ENCODE measurements at places on chromosomes 16 and 17.

DNA sequence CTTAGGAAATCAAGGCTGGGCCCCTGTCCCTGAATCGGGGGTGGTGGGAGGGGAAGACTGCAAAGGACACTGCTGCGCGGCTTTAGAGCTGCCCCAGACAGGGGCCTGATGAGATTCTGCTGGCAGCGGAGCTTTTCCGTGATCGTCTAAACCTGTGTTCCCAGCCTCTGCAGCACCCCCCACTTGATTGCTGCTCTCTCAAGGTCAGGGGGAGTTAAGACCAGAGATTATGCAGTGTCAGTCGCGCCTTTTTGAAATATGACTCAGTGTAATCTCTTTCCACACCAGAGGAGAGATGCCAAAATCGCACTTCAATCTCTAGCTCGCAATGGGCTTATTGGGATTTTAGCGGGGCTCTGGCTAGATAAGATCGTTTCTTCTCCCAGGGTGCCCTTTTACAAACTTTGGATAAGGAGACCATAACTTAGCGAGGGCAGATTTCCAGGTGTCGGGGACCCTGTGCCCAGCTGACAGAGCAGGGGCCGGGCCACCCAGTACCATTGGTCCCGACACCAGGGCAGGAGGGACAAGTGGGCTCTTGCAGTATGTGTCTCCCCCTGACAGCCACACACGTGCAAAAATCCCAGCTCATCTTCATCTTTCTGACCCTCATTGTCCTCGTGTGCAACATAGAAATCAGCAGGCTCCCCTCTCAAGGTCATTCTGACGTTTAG, 87.0 kb downstream of the IRX3 start:
- peak; percentile 39 for DNase-seq

DNA sequence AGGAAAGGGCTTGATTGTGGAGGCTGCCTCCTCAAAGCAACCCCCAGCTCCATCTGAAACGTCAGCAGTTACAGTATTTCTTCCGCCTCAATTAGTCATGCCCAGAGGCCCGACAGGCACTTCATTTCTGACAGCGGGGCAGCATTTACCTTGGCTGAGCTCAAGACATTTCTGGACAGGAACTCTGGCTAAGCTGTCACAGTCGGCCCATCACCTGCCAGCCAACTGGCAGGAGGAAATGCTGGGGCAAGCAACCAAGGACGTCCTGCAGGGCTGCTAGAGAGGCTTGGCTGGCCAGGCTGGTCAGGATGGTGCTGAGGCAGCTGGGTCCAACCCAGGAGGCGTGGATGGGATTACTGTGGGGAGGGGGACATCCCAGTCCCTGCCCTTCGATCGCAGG, 27.8 kb downstream of the PLXDC1 start:
- DNase-seq = no peak

DNA sequence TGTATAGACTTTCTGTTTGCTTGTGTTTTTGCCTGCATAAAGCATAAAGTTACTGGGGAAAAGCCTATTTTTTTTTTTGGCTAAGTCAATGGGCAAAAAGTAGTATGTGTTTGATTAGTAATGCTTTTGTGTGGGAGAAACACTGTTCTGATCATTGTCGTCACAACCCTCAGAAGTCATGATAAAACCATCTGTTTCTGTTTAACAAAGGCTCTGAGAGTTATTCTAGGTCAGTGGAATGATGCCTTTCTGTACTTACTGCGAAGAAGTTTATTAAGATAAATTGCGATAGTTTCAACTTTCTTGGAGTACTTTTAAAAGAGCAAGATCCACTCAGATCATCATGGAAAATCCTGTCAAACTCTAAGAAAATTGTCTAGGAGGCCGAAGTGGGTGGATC, 80.9 kb downstream of the PRKCA start:
- DNase-seq = no peak

GRCh38 chr16:51248217-51248616, 97.1 kb upstream of the SALL1 start:
- no peak for DNase-seq

- no peak for DNase-seq
These were observed 1.7 kb upstream of the PGAP6 start for GRCh38 chr16:383326-384051.

DNA sequence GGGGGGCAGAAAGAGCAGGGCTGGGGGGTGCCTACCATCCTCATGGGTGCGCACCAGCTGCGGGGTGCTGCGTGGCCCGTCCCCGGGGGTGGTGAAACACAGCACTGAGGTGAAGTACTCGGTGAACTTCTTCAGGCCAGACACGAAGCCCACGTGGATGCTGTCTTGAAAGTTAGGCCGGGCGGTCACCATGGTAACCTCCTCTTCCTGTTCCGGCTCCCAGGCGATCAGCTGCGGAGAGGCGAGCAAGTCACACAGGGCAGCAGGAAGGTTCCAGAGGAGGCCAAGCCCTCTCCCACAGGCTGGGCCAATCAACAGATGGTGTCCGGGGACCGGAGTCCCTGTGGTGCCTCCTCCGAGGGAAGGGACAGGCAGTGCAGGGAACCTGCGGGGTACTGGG, 90.1 kb upstream of the CDC42EP4 start:
- peak; percentile 31 for DNase-seq

- no peak for DNase-seq
These were observed 118.2 kb upstream of the SMURF2 start for GRCh38 chr17:64780096-64781013.

DNA sequence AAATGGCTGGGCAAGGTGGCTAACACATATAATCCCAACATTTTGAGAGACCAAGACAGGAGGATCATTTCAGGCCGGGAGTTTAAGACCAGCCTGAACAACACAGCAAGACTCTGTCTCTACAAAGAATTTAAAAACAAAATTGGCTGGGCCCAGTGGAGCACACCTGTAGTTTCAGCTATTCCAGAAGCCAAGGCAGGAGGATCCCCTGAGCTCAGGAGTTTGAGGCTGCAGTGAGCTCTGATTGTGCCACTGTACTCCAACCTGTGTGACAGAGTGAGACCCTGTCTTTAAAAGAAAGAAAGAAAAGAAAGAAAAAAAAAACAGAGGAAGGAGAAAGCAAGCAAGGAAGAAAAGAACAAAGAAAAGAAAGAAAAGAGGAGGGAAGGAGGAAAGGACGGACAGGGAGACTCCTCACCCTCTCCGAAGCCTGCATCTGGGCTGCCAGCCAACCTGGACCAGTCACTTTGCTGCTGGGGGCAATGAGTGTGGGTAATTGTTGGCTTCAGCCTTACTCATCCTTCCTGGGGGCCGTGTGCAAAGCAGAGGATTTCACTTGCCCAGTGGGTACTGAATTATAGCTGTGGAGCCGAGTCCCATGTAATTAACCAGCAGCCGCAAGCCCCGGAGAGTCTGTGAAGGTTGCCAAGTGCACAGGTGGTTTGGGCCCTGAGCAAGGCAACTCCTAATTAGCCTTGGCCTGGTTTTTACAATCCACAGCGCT, 6.7 kb upstream of the MT4 start:
- DNase-seq = no peak

DNA sequence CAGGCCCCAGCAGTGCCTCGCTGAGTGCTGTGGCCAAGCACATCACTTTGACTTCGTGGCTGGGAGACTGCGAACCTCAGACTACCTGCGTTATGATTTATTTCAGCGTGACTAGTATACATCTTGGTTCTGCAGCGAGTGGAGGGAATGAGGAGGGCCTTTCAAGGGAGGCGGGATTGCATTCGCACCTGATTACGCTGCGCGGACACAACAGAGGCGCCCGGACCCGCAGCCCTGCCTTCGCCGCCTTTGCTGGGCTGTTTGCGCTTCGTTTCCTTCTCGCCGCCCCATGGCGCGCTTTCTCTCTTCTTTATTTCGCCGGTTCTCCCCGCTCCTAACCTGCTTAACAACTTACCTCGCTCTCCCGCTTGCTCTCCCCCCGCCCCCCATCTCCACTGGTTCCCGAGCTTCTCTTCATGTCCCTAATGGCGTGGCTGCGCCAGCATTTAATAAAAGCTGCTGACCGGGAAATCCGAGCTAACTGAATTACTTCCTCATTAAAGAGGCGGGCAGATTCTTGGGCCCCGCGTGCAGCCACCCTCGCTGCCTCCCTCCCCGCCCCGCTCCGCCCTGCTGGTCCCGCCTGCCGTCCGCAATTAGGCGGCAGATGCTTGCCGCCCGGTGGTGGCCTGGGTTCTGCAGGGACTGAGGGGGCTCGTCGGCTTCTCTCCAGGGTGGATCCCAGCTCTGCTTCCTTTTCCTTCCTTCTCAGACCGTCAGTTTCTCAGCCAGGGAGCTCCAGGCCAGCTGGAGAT, 257.6 kb upstream of the SDK2 start:
- no peak for DNase-seq

GRCh38 chr17:63498626-63499195, 21.9 kb downstream of the ACE start:
- peak; percentile 30 for DNase-seq

GRCh38 chr17:45347444-45347843, 30.6 kb upstream of the MAP3K14 start:
- no peak for DNase-seq

- no peak for DNase-seq
These were observed 30.3 kb downstream of the CACNA1H start for GRCh38 chr16:1182950-1183907.

DNA sequence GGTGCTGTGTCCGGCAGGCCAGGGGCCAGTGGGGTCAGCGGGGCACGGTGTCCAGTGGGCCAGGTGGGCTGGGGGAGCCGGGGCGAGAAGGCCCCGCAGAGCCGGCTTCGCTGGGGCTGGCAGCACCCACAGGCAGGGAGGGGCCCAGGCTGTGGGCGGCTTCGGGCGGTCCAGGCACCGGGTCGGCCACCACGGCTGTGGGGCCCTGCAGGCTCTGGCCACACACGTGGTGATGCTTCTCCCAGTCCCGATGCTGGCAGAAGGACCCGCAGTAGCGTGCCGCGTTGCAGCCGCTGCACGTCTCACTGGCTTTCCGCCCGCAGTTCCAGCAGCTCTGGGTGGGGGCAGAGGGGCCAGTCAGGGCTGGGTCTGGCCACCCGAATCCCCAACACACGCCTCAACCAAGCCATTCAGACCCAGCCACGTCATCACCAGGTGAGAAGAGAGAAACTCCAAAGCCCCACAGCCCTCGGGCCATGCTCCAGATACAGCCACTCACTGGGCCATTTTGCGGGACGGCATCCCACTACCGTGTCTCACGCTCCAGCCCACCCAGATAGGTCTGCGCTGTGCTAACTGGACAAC, 10.6 kb upstream of the PABPN1L start:
- no peak for DNase-seq

GRCh38 chr17:14738652-14738988, 437.7 kb downstream of the HS3ST3B1 start:
- DNase-seq = no peak

- peak; percentile 84 for DNase-seq
These were observed 11.7 kb downstream of the GJD3 start for GRCh38 chr17:40352779-40353394.

- DNase-seq = no peak
These were observed 8.8 kb downstream of the ADAT1 start for GRCh38 chr16:75614066-75614897.

GRCh38 chr17:31510308-31511194, 119.1 kb downstream of the RAB11FIP4 start:
- no peak for DNase-seq

DNA sequence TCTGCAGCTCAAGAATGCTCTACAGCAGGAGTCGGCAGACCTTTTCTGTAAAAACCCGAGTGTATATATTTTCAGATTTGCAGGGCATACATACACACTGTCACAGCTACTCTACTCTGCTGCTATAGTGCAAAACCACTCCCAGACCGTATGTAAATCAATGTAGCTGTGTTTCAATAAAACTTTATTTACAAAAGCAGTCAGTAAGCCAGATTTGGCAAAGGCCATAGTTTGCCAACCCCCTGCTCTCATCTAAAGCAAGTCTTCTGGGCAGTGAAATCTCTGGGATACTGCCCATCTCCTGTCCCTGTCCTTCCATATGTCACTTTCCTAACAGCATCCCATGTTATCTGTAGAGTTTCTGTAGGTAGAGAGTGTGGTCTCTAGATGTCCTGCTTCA, 57.2 kb upstream of the GSG1L start:
- DNase-seq = no peak

- no peak for DNase-seq
These were observed 146.3 kb downstream of the XYLT1 start for GRCh38 chr16:17324451-17324850.

- DNase-seq = no peak
These were observed 200.3 kb upstream of the MPHOSPH6 start for GRCh38 chr16:82370282-82370681.

DNA sequence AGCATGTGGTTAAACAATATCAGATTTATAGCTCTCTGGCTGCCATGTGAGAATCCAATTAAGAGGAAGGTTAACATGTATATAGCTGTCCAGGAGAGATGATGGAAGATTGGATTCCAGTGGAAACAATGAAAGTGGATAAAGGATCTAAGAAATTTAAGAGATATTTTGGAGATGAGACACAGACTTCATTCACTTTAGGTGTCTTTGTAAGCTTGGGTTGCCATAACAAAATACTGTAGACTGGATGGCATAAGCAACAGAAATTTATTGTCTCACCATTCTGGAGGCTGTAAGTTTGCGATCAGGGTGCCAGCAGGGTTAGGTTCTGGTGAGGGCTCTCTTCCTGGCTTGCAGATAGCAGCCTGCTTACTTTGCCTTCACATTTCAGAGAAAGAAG, 155.9 kb upstream of the MYOCD start:
- DNase-seq = no peak

Data from HepG2 (cell line).